LHCN-M2 (cell line): ENCODE measurements at places on chromosomes 7 and 10. TPM values are rescaled to one million over a fixed set of nuclear protein-coding genes. Genes with fewer than 3 reads are reported as not detected.

Gene CRPPA
- total RNA-seq, result 3.7 and 4.5 TPM in 2 replicates

Gene C10orf143
- 0.96 and 0.98 TPM in 2 replicates for total RNA-seq

Gene FGF8
- not detected in 2 replicates for total RNA-seq

Gene CPVL
- total RNA-seq, result 0.06 and 0.19 TPM in 2 replicates

Gene MRC1
- total RNA-seq, result not detected in 2 replicates

Gene STEAP1
- 33.7 and 41.3 TPM in 2 replicates for total RNA-seq

Gene KIAA1549
- 2.5 and 3.3 TPM in 2 replicates for total RNA-seq

Gene KCP
- 0.13 TPM in 1 of 2 replicates, not detected in the other for total RNA-seq

- no peak for DNase-seq
These were observed 87.9 kb downstream of the VIPR2 start for GRCh38 chr7:159056737-159057136.

GRCh38 chr10:126216632-126216961 is 171.7 kb downstream of the ADAM12 start:
- DNase-seq, result no peak

DNA sequence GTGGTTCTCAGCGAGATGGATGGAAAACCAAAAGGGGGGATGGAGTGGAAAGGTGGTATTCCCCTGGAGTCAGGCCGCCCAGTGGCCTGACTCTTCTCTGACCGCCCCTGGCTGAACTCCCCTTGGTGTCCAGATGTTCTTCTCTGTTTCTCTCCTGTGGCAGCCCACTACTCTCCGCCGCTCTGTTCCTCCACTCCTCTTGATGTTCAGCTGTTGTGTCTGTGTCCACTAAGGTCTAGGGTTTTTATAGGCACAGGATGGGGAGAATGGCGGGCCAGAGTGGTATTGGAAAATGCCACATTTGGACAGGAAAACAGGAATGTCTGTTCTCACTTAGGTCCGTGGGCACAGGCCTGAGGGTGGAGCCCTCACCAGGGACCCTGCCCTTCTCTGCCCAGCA is 954.3 kb upstream of the MBL2 start:
- no peak for DNase-seq

GRCh38 chr10:97319671-97320479 is 804 bp downstream of the FRAT1 start:
- peak; percentile 44 for DNase-seq

DNA sequence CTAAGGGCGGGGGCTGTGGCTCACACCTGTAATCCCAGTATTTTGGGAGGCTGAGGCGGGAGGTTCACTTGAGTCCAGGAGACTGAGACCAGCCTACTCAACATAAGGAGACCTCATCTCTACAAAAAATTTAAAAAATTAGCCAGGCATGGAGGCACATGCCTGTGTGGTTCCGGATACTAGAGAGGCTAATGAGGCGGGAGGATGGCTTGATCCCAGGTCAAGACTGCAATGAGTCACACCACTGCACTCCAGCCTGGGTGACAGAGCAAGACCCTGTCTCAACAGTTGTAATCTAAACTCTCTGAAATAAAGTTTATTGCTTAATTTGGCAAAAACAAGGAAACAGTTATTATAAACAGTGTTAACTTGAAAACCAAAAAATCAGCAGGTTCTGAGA is 123.3 kb downstream of the USP6NL start:
- peak; percentile 26 for DNase-seq

DNA sequence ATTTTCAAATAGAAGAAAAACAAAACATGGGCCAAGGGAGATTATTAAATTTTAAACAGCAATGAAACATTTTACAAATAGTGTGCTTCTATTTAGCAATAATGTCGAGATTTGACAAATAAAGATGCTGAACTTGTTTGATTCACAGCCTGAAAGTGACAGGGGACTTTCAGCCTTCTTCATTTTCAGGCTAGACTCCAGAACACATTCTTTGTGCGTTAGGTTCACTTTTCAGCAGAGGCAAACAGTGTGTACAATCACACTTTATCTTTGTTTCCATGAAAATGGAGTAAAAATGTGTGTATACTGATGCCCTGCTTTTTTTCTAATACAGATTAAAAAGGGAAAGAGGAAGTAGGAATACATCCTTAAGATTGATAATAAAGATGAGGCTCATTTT is 35.6 kb downstream of the FAM171A1 start:
- DNase-seq, result no peak

DNA sequence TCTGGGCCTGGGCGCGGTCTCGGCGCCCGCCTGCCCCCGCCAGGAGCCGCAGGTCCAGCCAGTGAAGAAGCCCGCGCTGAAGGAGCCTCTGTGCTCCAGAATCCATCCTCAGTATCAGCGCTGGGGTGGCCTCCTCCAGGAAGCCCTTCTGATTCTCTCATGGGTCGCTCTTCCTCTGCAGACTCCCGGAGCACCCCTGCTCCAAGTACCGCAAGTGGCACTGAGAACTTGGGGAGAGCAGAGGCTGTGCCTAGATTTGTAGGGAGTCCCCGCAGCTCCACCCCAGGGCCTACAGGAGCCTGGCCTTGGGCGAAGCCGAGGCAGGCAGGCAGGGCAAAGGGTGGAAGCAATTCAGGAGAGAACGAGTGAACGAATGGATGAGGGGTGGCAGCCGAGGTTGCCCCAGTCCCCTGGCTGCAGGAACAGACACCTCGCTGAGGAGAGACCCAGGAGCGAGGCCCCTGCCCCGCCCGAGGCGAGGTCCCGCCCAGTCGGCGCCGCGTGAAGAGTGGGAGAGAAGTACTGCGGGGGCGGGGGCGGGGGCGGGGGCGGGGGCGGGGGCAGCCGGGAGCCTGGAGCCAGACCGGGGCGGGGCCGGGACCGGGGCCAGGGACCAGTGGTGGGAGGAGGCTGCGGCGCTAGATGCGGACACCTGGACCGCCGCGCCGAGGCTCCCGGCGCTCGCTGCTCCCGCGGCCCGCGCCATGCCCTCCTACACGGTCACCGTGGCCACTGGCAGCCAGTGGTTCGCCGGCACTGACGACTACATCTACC is at the start of gene ALOX5:
Gene ALOX5 (plus strand): TSS at position 641 of the 774 bp plus-strand sequence. CDS start 64 bp downstream, at position 705.
- no peak for DNase-seq

DNA sequence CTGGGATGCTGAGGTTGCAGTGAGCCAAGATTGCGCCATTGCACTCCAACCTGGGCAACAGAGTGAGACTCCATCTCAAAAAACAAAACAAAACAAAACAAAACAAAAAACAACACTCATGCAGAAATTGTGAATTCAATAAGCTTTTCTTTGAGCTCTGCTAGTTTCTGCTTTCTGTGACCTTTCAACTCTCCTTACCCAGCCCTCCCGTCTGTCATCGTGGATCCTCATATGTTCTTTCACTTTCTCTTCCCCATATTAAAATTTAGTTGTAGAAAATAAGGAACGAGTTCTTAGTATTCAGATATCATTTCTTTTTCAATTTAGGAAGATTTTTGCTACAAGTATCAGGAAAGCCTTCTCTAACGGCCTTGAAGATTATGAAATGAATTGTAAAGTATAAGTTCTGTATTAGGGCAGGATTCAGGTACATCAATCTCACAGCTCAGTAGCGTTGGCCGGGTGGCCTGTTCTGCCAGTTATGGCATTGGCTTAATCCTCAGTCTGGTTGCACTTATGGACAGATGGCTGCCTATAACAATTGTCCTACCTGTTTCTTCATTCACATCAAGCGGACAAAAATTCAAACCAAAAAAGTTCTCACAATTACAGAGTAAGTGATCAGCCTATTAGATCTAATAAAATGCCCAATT is 1167.0 kb downstream of the SORCS3 start:
- DNase-seq, result no peak

DNA sequence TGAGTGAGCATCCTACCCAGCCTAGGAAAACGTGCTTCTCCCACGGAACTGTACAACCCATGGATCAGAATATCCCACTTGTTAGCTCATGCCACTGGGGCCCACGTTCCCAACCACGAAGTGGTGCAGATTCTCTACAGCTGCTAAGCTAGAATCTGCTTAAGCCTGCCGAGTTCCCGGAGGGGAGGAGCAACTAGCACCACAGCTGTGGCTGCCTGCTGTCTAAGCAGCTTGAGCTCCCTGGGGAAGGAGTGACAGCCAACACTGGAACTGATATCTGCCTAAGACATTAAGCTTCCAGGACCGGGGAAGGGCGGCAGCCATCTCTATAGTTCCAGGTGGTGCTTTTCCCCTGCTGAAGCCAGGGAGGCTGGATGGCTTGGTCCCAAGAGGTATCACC is 334.7 kb upstream of the CHRM2 start:
- peak; percentile 42 for DNase-seq

DNA sequence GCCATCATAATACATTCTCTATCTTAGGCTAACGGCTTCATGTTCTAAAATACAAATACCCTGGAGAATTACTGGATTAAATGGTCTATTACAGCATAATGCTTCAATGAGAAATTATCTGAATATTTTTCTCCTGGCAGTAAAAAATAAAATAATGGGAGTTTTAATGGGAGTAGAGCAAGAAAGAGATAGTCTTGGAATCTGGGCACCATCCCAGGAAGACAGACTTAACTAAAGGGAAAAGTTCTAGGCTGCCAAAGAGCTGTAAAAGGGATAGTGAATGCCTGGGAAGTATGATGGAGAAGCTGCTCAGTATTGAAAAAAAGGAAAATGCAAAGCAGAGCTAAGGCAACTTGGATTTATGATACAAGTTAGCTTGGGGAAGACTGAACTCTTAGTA is 12.1 kb upstream of the SYPL1 start:
- no peak for DNase-seq

GRCh38 chr10:29228562-29228961 is 60.3 kb upstream of the LYZL1 start:
- DNase-seq, result no peak

GRCh38 chr7:47587351-47587750 is 5.4 kb upstream of the TNS3 start:
- no peak for DNase-seq

- peak; percentile 90 for DNase-seq
These were observed 24.5 kb upstream of the EEPD1 start for GRCh38 chr7:36128448-36129047.

GRCh38 chr7:70596598-70596913 is 535.4 kb upstream of the GALNT17 start:
- DNase-seq, result no peak

DNA sequence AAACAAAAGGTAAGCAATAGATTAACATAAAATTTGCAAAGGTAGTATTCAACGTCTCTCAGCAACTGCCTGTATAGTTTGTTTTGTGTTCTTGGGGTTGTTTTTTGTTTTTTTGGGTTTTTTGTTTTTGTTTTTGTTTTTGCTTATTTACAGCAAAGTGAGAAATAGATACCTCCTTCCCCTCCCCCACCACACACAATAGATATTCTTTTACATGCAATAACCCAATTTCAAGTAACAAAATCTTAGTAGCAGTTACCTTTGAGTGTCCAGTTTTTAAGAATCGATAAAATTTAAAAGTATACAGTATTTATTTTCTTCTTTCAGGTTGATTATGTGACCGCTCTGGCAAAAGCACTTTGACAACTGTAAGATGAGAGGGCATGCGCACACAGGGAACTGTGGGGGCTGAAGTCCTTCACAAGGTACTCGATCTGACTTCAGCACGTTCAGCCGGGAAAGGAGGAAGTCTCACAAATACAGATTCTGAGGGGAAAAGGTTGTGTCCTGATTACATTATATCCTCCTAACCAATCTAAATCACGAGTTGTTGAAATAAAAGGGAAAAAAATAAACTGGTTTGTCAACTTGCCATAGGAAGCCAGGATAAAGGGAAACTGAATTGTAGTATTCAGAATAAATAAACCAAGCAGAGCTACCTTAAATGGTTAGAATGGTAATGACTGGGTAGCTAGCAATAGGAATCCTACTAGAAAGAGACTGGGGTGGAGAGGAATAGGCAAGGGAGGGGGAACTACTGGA is 47.8 kb downstream of the CPEB3 start:
- peak; percentile 61 for DNase-seq

DNA sequence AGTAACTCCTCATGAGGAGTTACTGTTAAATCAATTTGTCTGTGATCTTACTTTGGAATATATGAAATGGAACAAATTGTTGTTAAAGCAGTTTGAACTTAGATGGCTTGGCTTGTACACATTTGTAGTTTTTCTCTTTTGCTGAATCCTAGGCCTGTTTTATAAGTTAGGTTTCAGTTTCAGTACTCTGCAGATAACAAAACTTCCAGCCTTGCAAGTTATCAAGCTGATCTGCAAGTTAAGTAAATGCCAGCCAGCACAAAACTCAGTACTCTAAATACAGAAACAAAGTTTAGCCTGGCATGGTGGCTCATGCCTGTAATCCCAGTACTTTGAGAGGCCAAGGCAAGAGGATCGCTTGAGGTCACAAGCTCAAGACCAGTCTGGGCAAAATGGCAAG is 25.0 kb upstream of the PAXIP1 start:
- no peak for DNase-seq

GRCh38 chr10:66783316-66783715 is 142.5 kb upstream of the LRRTM3 start:
- peak; percentile 89 for DNase-seq

DNA sequence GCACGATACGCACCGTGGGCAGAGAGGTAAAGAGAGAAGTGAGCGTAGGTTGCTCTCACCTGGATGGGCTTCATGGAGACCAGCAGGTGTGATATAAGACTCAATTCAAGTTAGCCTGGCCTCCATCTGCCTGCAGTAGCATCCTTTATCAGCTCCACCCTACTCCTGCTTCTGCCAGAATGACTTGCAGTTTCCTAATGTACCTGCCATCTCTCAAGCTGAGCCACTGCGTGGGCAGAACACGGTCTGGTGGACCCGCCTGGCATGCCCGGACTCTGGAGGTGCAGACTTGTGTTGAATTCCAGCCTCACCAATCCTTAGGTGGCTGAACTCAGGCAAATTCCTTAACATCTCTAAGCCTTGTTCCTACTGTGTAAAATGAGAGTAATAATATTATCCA is 64.3 kb downstream of the STEAP1B start:
- DNase-seq, result no peak
